ENCODE measurements at places on chromosomes 4 and X.

DNA sequence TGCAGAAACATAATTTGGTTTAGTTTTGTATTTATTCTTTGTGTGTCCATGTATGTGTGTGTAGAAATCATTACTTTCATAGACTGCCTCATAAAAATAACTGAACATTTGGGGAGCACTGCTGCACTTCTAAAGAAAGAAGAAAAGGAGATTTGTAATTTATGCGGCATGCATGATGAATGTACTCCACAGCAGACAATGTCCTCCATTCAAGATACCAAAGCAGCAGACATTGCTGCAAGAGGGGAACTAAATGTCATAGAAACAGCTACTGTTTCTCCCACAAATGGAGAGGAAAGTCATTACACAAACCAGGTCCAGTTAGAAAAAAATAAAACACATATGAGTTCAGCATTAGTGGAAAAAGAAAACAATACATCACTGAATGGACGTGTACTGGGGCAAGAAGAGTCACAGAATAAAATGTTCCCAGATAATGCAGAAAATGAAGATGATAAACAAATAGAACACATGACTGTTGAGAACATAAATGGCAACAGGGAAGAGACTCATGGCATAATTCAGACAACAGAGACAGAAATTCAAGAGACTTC is 2.6 kb downstream of the DTHD1 start:
- DNase-seq, result no peak

- no peak for DNase-seq
Observed at GRCh38 chr4:33780952-33781791, 2463.1 kb downstream of the ARAP2 start.

DNA sequence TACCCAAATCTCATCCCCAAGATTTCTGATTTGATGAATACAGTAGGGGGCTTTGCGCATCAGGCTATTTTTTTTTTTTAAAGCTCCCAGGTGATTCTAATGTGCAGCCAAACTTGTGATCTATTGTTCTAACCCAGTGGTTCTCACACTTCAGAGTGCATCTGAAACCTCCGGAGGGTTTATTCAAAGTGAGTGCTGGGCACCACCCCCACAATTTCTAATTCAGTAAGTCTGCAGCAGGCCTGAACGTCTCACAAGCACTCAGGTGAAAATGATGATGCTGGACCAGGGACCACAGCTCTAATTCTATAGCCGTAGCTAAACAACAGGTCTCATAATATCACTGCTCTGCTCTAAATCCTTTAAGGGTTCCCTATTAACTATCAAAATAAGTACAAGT is 211.4 kb downstream of the FMR1NB start:
- DNase-seq, result no peak

DNA sequence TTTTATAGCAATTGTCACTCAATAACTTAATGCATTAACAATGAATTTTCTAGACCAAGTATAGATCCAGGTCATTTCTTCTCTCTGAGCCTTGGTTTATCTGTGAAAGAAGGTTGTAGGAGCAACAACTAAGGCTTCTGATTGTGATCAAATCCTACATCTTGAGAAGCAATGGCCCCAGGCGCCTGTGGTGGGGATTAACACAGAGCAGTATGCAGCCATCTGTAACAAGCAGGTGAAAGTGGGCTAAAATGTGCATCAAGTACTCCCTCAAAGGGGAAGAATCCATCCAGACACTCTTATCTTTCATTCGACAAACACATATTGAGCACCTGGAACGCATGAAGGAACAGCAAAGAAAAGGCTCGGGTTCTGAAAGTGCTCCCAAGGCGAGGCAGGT is 19.1 kb upstream of the SETD7 start:
- DNase-seq, result no peak

DNA sequence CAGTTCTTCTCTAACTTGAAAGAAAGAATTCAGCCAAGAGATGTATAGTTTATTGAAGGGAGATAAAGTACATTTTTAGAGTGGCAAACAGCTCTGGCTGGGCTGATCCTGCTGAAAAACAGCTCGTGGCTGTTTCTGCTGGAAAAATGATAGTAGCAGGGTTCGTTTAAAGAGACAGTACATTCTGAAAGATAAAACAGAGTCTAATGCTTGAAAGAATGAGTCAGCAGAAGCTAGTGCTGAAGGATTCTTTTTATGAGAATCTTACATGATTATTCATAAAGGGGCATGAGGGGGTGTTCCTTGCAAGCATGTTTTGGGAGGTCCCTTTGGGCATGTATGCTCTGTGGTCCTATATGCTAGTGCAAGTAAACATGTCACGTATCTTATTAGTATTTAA is 790.0 kb downstream of the PCDH18 start:
- no peak for DNase-seq

DNA sequence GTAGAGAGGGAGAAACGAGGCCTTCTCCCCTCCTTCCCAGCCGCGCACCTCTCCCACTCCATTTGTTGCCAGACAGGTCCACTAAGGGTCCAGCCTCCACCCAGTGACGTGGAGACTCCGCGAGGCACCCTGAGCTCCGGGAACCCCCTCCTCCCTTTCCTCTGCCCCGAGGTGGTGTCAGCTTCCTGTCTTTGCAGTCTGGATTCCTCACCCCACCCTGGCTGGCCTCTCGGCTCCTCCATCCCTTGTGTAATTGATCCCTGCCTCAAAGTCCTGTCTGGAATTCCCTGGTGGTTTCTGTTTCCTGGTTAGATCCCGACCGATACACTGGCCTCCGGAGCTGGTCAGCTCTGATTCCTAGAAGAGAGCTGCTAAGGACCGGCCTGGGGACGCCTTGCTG is 105.9 kb upstream of the SCOC start:
- DNase-seq, result no peak

DNA sequence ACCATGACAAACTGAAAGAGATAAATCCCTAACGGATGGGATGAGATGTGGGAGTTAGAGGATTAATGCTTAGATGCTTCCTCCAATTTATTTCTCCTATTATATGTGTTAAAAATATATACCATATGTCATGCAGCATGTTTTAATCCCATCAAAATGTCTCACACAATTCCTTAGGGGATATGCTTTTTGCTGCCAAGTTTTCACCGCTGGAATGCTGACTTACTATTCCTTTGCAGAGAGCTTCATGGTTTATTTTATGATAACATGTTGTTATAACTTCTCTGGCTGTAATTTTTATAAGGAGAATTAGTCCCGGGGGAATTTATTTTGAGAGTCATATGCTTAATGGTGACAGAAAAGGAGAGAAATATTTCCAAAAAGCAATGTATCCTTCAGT is 670.3 kb downstream of the IL1RAPL1 start:
- no peak for DNase-seq

DNA sequence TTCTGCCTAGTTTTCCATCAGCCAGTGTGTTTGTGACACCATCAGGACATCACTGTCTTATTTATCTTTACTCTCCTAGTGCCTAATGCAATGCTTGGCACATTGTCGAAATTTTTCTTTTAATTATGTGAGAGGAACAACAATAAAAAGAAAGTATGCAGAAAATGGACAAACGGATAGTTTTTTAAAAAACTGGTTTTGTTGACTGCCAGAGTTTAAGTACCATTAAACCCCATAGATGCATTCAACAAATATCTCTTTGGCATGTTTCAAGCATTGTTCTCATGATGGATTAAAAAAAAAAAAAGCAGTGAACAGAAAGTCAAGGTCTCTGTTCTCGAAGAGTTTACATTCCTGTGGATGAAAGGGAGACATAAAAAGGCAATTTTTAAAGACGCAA is 398.4 kb downstream of the PPP3CA start:
- DNase-seq, result no peak

DNA sequence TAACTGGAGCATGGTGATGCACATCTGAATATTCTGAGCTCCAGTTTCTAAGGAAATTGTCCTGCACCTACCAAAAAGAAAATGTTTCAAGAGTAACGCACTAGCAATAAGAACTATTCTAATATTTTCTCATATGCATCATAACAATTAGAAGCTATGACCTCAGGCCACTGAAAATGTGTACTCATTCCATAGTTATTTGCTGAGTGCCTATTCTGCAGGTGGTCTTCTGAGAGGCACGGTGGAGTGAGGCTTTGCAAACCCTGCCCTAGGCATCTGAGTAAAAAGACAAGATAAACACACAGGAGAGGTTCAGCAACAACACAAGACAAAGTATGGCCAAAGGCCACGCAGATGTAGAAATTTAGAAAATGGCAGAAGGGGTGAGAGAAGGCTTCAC is 23.7 kb downstream of the SLC10A6 start:
- no peak for DNase-seq

GRCh38 chr4:88709989-88710388 is 12.4 kb upstream of the NAP1L5 start:
- no peak for DNase-seq

Measured in D721Med (cell line).